IPS DF 6.9 (cell line): ENCODE measurements at places on chromosomes 5 and 9.

GRCh38 chr9:120662513-120662912 lies 51.8 kb downstream of the MEGF9 start:
- no peak overlapping the region for H3K27ac ChIP-seq
- no peak overlapping the region for H3K4me3 ChIP-seq
- no peaks in the 10 kb centered on the region for H3K36me3 ChIP-seq
- no peak for DNase-seq

- no peak overlapping the region for H3K27ac ChIP-seq
- no peak for DNase-seq
Observed at GRCh38 chr9:125889476-125890419, 142.6 kb downstream of the PBX3 start.

GRCh38 chr5:110917161-110917875 lies 154.2 kb upstream of the TSLP start:
- no peaks in the 10 kb centered on the region for H3K27me3 ChIP-seq
- no peaks in the 10 kb centered on the region for H3K36me3 ChIP-seq
- H3K27ac ChIP-seq: no peak overlapping the region
- no peaks in the 10 kb centered on the region for H3K4me1 ChIP-seq

DNA sequence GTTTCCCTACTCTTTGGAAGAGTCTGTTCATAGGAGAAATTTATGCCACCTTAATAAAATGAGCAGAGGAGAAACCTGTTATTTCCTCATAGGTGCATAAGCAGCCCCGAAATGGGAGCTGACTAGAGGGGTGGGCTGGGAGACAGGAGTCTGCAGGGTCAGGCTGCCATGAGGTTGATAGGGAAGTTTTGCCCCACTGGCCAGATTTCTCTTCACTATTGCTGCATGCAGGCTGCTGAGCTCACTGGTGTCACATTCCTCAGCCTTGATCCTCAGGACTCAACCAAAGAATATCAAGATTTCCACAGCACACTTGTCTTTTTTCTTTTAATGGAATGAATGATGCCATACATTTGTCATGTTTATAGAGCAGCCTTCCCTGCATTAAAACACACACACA lies 60.7 kb downstream of the BHMT start:
- H3K27ac ChIP-seq: no peak overlapping the region
- no peak for DNase-seq
- H3K36me3 ChIP-seq: no peaks in the 10 kb centered on the region
- no peak overlapping the region for H3K4me3 ChIP-seq
- no peaks in the 10 kb centered on the region for H3K4me1 ChIP-seq

GRCh38 chr5:78331523-78332080 lies 28.8 kb upstream of the SCAMP1 start:
- H3K27me3 ChIP-seq: no peaks in the 10 kb centered on the region
- H3K4me3 ChIP-seq: no peak overlapping the region

DNA sequence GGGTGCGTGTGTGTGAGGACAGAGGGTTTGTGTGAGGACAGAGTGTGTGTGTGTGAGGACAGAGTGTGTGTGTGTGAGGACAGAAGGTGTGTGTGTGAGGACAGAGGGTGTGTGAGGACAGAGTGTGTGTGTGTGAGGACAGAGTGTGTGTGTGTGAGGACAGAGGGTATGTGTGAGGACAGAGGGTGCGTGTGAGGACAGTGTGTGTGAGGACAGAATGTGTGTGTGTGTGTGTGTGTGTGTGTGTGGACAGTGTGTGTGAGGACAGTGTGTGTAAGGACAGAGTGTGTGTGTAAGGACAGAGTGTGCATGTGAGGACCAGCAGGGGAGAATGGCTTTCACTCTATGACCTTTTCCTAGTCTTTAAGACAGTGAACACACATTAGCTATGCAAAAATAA lies 63.1 kb upstream of the UBAC1 start:
- H3K27me3 ChIP-seq: no peaks in the 10 kb centered on the region
- DNase-seq: no peak
- H3K36me3 ChIP-seq: no peaks in the 10 kb centered on the region
- peaks cover 6% of the 10 kb centered on the region for H3K4me1 ChIP-seq
- no peak overlapping the region for H3K4me3 ChIP-seq
- no peak overlapping the region for H3K27ac ChIP-seq

DNA sequence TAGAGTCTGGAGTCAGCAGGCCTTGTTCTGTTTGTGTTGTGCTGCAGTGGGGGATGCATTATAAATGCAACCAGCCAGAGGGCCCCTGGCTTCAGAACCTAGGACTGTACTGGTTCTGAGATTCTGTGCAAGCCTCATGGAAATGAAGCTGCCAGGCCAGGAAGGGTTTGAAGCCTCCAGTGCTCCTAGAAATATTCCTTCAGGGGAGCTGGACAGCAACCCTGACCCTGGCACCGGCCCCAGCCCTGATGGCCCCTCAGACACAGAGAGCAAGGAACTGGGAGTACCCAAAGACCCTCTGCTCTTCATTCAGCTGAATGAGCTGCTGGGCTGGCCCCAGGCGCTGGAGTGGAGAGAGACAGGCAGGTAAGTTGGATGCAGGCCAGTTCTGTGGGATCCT lies at the start of gene SLC4A9:
Gene SLC4A9, plus strand, starts transcription at position 94 of the 400 bp plus-strand sequence. Its CDS starts 43 bp downstream, at position 137.
- peaks cover 6% of the 10 kb centered on the region for H3K4me1 ChIP-seq
- H3K36me3 ChIP-seq: no peaks in the 10 kb centered on the region

- H3K4me3 ChIP-seq: peak overlapping the region; percentile 40; the same call in 1 of the 2 replicates
- no peak for DNase-seq
- H3K36me3 ChIP-seq: no peaks in the 10 kb centered on the region
Observed at GRCh38 chr5:147234239-147234824, 494 bp upstream of the STK32A start.

GRCh38 chr5:40781843-40782409 lies 16.2 kb downstream of the PRKAA1 start:
- H3K36me3 ChIP-seq: no peaks in the 10 kb centered on the region
- H3K4me3 ChIP-seq: no peak overlapping the region
- no peak overlapping the region for H3K27ac ChIP-seq
- no peak for DNase-seq
- H3K27me3 ChIP-seq: no peaks in the 10 kb centered on the region

- H3K4me3 ChIP-seq: no peak overlapping the region
- H3K36me3 ChIP-seq: no peaks in the 10 kb centered on the region
- H3K4me1 ChIP-seq: peaks cover 5% of the 10 kb centered on the region; the same call in 1 of the 2 replicates
- no peaks in the 10 kb centered on the region for H3K27me3 ChIP-seq
- H3K27ac ChIP-seq: no peak overlapping the region
Observed at GRCh38 chr9:96064826-96065481, 189.5 kb downstream of the ERCC6L2 start.

GRCh38 chr5:138282920-138283742 lies 8.7 kb upstream of the GFRA3 start:
- no peak overlapping the region for H3K27ac ChIP-seq
- H3K36me3 ChIP-seq: peaks cover 4% of the 10 kb centered on the region; the same call in 1 of the 2 replicates
- H3K4me1 ChIP-seq: no peaks in the 10 kb centered on the region
- H3K27me3 ChIP-seq: no peaks in the 10 kb centered on the region

- DNase-seq: no peak
- H3K4me3 ChIP-seq: no peak overlapping the region
- H3K27me3 ChIP-seq: no peaks in the 10 kb centered on the region
- H3K4me1 ChIP-seq: no peaks in the 10 kb centered on the region
- no peaks in the 10 kb centered on the region for H3K36me3 ChIP-seq
Observed at GRCh38 chr5:17373406-17373805, 124.6 kb upstream of the TAF11L2 start.

- H3K4me1 ChIP-seq: no peaks in the 10 kb centered on the region
- no peaks in the 10 kb centered on the region for H3K36me3 ChIP-seq
- H3K27me3 ChIP-seq: no peaks in the 10 kb centered on the region
- no peak for DNase-seq
- H3K4me3 ChIP-seq: no peak overlapping the region
- no peak overlapping the region for H3K27ac ChIP-seq
Observed at GRCh38 chr5:141343953-141344463, 379 bp downstream of the PCDHGA3 start.

GRCh38 chr9:35839926-35840325 lies 10.9 kb downstream of the TMEM8B start:
- no peaks in the 10 kb centered on the region for H3K27me3 ChIP-seq
- no peak for DNase-seq
- H3K4me3 ChIP-seq: no peak overlapping the region
- H3K4me1 ChIP-seq: peaks cover 2% of the 10 kb centered on the region; the same call in 1 of the 2 replicates

- peak; percentile 54 for DNase-seq
- no peak overlapping the region for H3K4me3 ChIP-seq
- H3K27me3 ChIP-seq: no peaks in the 10 kb centered on the region
- no peak overlapping the region for H3K27ac ChIP-seq
Observed at GRCh38 chr5:57499262-57500050, 16.8 kb upstream of the ACTBL2 start.

- DNase-seq: no peak
- no peaks in the 10 kb centered on the region for H3K27me3 ChIP-seq
- H3K36me3 ChIP-seq: no peaks in the 10 kb centered on the region
- no peak overlapping the region for H3K27ac ChIP-seq
- H3K4me1 ChIP-seq: no peaks in the 10 kb centered on the region
Observed at GRCh38 chr9:94813379-94813778, 86.9 kb downstream of the AOPEP start.

GRCh38 chr5:169653091-169653490 lies 16.0 kb downstream of the DOCK2 start:
- H3K36me3 ChIP-seq: no peaks in the 10 kb centered on the region
- H3K27me3 ChIP-seq: no peaks in the 10 kb centered on the region
- H3K27ac ChIP-seq: no peak overlapping the region
- DNase-seq: no peak
- H3K4me3 ChIP-seq: no peak overlapping the region
